ENCODE measurements at places on chromosomes 13 and 19.

GRCh38 chr19:16594131-16594586 is 21.9 kb upstream of the SLC35E1 start:
- DNase-seq = no peak

GRCh38 chr19:29338480-29338879 is 125.5 kb upstream of the UQCRFS1 start:
- no peak for DNase-seq

GRCh38 chr19:33603377-33603776 is 18.4 kb upstream of the CHST8 start:
- no peak for DNase-seq

GRCh38 chr13:38582133-38582532 is 104.7 kb upstream of the FREM2 start:
- peak; percentile 56 for DNase-seq

DNA sequence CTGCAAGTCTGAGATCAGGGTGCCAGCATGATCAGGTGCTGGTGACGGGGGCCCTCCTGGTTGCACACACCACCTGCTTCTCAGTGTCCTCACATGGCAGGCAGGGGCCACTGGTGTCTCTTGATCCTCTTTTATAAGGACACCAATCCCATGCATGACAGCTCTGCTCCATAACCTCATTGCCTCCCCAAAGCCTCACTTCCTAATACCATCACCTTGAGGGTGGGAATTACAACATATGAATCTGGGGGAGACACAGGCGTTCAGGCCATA is 15.0 kb upstream of the MIER2 start:
- no peak for DNase-seq

- no peak for DNase-seq
These were observed 12.3 kb upstream of the MCF2L start for GRCh38 chr13:112956571-112957294.

- DNase-seq = peak; percentile 53
These were observed 487 bp downstream of the FLT1 start for GRCh38 chr13:28494504-28494777.

Data from dermis blood vessel endothelial cell (primary cell).